Brain microvascular endothelial cell (primary cell): ENCODE measurements at places on chromosomes 3 and 15.

- no peak for DNase-seq
Observed at GRCh38 chr3:124775877-124776276, 45.6 kb downstream of the UMPS start.

GRCh38 chr3:109337393-109337792 is at the start of gene DPPA4:
TSS of gene DPPA4 (minus strand) at chr3:109337546. CDS start at chr3:109337517, 29 bp downstream.
- DNase-seq = no peak

DNA sequence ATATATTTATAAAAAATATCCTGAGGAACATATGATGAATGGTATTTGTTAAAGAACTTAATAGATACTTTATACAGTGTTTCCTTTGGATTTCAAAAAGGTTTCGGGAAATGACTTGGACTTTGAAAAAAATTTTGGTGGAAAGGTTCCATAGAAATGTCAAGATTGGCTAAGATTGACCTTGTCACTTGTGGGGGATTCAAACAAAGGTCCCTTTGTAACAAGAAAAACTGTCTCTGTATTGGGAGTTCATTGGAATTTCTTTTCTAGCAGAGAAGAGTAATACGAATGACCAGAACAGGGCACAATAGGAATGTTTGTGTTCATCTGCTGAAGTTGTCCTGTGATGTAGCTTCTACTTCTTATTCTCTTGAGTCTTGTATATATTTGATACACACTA is 43.2 kb downstream of the ARHGEF26 start:
- DNase-seq = no peak

GRCh38 chr3:76308541-76308940 is 523.2 kb upstream of the ZNF717 start:
- no peak for DNase-seq

DNA sequence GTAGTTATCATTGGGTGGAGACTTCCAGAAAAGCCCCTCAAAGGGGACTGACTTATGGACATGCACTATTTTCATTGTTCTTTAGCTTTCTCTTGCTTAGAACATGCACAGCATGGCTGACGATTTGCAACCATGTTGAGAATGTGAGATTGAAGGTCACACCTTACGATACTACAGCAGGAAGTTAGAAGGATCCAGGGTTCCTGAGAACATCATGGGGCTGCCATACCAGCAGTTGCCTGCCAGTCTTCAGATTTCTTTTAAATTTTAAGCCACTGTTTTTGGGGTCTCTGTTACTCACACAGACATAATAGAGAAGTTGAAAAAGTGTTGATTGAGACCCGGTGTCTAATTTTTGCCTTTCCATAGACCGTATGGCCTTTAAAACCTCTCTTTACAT is 396.5 kb downstream of the MECOM start:
- DNase-seq = no peak

DNA sequence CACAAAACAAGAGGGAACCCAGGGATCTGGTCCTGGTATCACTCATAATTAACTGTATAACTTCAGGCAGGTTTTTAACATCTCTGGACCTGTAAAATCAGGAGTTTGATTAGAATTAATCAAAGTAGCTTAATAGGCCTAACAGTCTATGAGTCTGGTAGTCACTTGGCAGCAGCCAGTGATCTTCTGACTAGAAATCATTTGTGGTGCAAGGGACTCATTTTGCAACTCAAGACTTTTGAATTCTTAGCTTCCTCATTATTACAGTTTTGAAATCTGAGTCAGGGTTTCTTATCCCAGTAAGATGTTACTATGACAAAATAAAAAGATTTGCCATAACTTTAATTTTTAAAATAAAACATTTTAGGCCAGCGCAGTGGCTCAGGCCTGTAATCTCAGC is 70.8 kb downstream of the TMCC1 start:
- DNase-seq = no peak

GRCh38 chr3:112448939-112449338 is 50.3 kb downstream of the BTLA start:
- DNase-seq = no peak

DNA sequence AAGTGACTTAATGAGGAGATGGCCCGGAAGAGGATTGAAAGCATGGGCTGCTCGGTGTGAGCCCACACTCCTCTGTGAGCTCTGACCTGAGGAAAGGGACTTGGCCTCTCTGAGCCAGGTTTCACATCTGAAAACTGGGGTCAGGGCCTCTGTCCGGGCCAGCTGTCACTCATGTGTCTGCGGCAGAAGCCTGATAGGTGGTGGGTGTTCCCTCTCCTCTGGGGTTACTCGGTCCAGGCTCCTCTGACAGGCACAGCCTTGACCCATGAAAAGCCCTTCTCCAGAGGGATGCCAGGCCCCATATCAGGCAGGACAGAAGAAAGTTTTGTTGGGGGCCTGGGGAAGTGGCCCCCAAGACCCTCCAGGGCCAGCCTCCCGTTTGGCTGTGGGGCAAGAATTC is 131.4 kb downstream of the CHSY1 start:
- DNase-seq = no peak

DNA sequence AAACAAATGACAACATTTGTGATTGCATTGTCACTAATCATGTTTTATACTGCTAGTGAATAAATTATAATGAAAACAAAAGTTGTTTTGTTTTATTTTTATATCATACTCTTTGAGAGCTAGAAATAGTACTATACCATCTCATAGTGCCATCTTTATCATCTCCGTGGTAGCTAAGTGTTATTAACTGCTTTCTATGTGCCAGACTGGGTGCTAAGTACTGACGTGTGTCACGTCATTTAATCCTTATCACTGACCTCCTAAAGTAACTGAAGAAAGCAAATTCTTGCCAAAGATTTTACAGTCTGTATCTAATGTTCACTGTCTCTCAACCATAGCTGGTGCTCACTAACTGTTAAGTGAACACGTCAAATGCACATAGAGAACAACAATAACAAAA is 99.5 kb upstream of the CNTN3 start:
- DNase-seq = no peak

GRCh38 chr3:129263161-129263910 is 13.9 kb downstream of the COPG1 start:
- no peak for DNase-seq

GRCh38 chr3:56884387-56884786 is 82.6 kb upstream of the ARHGEF3 start:
- no peak for DNase-seq

GRCh38 chr3:131658115-131658514 is 155.3 kb upstream of the MRPL3 start:
- no peak for DNase-seq

DNA sequence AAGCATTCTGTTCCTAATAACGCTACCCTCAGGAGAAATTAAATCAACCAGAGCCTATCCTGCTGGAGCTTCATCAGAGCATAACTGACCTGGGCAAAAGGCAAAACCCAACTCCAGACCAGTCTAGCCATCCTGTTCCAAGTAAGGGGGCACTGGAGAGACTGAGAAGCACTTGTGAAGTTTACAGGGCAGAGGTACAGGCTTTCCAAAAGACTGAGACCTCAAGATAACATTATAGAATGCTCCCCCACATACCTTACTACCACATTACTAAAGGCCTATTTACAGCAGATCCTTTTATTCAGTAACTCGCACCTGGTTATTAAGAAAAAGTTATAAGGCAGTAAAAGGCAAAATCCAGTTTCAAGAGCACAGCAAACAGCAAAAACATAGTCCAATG is 35.5 kb downstream of the RFX7 start:
- DNase-seq = no peak

DNA sequence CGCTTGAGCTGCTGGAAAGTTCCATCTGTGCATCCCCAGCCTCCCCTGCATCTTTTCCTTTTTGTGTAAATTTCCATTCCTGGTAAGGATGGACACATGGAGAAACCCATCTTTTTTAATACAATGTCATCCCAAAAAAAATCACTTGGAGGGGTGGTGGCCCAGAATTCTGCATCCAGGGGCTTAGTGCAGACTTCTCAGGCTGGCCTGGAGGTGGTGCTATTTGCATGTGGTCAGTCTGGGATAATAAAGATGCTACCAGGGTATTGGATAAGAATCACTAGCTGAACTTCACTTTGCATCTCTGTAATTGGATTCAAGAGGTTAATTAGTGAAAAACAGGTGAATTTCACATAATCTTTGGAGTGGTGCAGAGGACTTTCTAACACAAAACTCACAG is 1.8 kb upstream of the ZSCAN2 start:
- peak; percentile 58 for DNase-seq

DNA sequence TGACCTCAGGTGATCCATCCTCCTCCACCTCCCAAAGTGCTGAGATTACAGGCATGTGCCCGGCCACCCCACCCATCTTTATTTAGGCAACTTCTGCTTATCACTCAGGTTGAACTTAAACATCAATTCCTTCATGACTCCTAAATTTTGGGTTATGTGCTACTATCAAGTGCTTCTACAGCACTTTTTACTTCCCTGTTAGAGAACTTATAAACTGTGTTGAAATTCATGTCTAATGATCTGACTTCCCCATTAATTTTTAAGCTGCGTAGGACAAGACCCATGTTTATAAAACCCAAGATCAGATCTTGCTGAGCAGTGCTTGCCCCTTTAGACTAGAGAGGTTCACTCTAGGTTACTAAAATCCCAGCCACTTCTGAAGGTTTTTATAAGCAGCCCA is 266.2 kb upstream of the TPRG1 start:
- DNase-seq = no peak

GRCh38 chr3:171343693-171344092 is 116.5 kb downstream of the TNIK start:
- no peak for DNase-seq

- no peak for DNase-seq
Observed at GRCh38 chr3:187522890-187523289, 147.3 kb downstream of the SST start.

- no peak for DNase-seq
Observed at GRCh38 chr15:37079726-37080125, 20.6 kb downstream of the MEIS2 start.

DNA sequence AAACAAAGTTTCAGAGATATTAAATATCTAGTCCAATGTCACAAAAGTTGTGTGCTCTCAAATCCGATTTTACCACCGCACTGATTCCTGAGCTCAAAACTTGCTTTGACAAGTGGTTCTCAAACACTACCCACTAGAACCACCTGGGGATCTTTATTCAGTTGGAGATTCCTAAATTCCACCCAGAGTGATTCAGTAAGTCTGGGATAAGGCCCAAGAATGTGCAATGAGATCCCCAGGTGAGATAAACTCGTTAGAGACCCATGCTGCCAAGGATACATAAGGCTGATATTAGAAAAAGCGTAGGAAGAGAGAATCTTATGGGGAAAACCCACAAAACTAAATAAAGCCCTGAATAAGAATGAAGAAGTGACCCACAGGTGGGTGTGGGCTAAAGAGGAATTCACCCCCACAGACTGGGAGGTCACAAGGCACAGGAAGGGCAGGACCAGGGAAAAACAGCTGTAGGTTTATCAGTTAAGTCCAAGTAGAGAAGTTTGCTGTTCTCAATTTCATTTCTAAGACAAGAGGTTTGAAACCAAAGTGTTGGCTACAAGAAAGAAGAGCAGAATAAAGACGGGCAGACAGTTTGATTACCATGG is 11.5 kb upstream of the RPS17 start:
- DNase-seq = no peak

DNA sequence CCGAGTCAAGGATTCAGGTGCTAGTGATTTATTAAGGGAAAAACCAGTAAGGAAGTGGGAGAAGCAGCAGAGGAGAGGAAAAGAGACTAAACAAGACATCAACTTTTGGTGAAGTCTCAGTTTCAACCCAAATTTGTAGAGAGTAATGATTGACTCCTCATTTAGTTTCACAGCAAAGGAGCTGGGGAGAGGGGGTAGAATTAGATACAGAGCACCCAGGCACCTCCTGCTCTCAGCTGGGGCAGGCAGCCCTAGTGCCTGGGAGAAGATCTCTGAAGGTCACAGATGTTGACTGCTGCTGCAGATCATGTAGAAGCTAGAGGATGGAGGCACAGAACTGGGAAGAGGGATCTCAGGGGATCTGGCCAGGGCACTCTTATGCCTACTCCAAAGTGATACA is 29.1 kb downstream of the RPL39L start:
- no peak for DNase-seq

GRCh38 chr15:73354241-73354640 is 14.5 kb downstream of the HCN4 start:
- DNase-seq = no peak

DNA sequence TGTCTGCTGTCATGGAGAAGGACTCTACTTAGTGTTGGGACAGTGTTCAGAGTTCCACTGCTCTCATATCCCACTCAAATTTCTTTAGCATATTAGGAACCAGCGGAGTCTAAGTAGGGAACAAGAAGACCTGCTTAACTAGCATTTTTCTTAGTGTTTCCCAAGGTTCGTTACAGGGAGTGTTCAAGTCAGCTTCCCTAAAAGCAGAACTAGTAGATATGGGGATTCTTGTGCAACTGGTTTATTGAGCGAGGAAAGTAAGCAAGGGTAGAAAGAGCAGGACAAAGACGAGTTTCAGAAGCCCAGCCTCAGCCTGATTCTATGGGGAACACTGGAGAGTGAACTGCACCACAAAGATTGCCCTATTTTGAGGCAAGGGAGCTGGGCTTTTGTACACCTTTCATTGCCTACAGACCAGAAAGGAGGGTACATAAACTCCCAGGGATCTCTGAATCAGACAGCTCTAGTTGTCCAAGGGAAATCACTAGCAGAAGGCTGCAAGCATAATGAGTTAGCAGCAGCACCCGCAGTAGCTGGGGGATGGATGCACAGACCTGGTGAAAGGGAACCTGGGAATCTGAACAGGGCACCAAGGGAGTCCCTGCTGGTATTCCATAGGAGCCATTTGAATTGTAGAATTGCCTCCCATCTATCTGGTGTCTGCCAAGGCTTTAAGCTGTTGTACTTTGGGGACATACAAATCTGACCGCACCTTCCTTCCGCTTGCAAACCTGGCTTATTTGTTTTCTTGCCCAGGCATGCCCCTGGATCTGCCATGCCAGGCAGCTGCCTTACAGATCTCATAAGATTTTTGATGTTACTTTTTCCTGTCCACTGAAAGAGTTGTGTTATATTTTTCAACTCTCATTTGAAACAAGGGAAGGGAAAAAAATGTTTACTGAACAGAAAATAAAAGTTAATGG is 15.1 kb downstream of the CMTM7 start:
- no peak for DNase-seq

DNA sequence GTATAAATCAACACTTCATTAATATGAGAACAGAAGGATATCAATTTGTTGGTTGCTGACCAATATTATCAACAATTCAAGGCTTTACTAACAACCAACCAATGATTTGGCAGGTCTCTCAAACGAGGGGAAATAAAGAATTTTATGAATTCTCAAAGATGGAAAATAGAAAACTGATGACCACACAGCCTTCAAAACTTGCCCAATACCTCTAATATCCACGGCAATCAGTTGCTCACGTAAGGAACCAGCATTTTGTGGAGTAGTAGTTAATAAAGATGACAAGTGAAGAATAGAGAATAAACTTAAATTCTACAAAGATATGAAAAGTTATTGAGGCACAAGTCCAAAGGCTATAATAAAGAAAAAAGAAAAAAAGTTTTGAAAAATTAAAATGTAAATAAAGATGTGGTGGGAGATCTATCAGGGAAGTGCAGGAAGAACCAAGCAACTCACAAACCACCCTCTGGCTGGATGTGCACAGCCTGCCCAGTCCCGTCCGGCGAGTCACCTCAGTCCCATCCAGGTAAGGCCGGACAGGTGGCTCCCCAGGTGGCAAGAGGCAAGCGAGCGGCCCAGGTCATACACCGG is 808 bp downstream of the GK5 start:
- no peak for DNase-seq

GRCh38 chr3:40624189-40624769 is 99.5 kb downstream of the ZNF621 start:
- DNase-seq = no peak
